ENCODE measurements at places on chromosomes 3 and 15.

DNA sequence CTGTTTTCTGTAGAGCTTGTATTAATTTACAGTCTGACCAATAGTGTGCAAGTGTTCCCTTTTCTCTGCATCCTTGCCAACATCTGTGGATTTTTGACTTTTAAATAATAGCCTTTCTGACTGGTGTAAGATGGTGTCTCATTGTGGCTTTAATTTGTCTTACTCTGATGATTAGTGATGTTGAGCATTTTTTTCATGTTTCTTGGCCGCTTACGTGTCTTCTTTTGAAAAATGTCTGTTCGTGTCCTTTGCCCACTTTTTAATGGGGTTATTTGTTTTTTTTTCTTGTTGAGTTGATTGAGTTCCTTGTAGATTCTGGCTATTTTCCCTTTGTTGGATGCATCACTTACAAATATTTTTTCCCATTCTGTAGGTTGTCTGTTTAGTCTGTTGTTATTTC lies 7.6 kb upstream of the ACOX2 start:
- no peak for DNase-seq

- DNase-seq: no peak
Measured at GRCh38 chr15:40789999-40790398, 16.9 kb upstream of the ZFYVE19 start.

GRCh38 chr15:89345248-89345647 lies 10.6 kb upstream of the POLG start:
- no peak for DNase-seq

DNA sequence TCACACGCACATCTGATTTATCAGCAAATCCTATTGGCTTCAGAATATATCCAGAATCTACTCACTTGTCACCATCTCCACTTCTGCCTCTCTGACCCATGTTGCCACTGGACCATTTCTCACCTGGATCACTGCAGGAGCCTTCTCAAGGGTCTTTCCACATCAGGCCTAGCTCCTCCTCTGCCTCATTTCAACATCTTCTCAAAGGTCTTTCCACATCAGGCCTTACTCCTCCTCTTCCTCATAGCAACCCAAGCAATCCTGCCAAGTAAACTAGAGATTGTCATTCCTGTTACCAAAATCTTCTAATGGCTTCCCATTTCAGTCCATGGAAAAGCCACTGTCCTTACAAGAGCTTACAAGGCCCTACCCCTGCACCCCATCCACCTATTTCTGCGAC lies 18.0 kb upstream of the DUT start:
- DNase-seq: no peak

GRCh38 chr15:72532991-72533601 lies 59.0 kb downstream of the ARIH1 start:
- DNase-seq: no peak

DNA sequence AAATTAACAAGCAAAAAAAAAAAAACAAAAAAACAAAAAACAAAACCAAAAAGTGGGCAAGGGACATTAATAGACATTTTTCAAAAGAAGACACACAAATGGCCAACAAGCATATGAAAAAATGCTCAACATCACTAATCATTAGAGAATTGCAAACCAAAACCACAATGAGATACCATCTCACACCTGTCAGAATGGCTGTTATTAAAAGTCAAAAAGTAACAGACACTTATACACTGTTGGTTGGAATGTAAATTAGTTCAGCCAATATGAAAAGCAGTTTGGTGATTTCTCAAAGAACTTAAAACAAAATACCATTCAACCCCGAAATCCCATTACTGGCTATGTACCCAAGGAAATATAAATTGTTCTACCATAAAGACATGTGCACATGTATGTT lies 222.4 kb upstream of the CD96 start:
- DNase-seq: no peak

DNA sequence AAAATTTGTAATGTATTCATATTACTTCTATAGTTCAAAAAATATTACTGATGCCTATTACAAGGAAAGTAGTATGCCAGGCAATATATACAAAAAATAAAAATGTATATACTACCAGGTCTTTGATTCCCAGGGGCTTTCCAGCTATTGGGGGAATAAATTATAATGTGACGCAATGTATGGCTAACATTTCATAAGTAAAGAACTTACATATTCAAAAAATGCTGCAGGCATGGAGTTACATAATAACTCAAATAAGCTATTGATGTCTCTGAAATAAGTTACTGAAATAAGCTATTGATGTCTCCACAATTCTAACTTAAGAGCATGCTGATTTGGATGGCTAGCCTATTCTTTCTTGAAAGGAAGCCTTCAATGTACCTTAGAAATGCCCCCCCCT lies 30.2 kb downstream of the MCCC1 start:
- no peak for DNase-seq

DNA sequence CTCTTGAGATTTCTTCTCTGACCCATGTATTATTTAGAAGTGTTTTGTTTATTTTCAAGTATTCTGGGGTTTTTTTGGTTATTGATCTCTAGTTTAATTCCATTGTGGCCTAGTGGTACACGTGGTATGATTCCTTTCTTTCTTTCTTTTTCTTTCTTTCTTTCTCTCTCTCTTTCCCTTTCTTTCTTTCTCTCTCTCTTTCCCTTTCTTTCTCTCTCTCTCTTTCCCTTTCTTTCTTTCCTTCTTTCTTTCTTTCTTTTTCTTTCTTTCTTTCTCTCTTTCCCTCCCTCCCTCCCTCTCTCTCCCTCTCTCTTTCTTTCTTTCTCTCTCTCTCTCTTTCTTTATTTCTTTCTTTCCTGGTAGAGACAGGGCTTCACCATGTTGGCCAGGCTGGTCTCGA lies 85.7 kb upstream of the UBE2E1 start:
- DNase-seq: no peak

GRCh38 chr15:25838191-25838870 lies 24.8 kb downstream of the ATP10A start:
- no peak for DNase-seq

GRCh38 chr3:127177226-127177625 lies 15.7 kb upstream of the PRR23E start:
- no peak for DNase-seq

GRCh38 chr3:46354984-46355383 lies 1.1 kb downstream of the CCR2 start:
- DNase-seq: no peak

DNA sequence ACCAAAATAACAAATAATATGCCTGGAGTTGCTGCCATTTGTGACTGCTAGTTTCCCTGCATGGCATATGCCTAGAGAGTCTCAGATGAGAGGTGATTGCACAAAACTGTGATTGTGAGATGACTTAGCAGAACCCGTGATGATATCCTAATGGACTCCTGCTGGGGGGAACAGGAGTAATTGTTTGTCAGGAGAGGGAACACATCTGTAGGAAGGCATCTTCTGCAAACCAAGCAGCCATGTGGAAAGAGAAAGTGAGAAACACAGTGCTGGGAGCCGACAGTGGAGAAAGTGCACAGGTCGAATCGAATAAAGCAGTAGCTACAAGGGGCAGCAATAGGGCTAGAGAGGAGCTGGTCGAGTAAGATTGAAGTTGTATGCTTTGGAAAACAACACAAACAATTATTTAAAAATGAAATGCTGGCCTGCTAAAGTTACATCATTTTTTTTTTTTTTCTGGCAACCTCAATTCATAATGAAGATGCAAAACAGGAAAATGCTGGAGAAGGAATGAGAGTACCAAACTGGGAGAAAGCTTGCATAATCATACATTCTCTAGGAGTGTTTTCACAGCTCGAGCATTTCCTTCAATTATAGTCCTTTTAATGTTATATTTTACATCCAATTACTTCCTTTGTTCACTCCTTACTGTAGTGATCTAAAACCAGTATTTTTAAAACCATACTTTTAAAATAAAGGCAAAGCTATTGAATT lies 494.2 kb upstream of the AGTR1 start:
- DNase-seq: no peak

- no peak for DNase-seq
Measured at GRCh38 chr3:175741951-175742350, 882.8 kb downstream of the NAALADL2 start.

- no peak for DNase-seq
Measured at GRCh38 chr15:76011627-76012551, at the start of gene NRG4. NRG4 (minus strand) TSS chr15:76012424; CDS start chr15:76011230, 1,194 bp downstream.

DNA sequence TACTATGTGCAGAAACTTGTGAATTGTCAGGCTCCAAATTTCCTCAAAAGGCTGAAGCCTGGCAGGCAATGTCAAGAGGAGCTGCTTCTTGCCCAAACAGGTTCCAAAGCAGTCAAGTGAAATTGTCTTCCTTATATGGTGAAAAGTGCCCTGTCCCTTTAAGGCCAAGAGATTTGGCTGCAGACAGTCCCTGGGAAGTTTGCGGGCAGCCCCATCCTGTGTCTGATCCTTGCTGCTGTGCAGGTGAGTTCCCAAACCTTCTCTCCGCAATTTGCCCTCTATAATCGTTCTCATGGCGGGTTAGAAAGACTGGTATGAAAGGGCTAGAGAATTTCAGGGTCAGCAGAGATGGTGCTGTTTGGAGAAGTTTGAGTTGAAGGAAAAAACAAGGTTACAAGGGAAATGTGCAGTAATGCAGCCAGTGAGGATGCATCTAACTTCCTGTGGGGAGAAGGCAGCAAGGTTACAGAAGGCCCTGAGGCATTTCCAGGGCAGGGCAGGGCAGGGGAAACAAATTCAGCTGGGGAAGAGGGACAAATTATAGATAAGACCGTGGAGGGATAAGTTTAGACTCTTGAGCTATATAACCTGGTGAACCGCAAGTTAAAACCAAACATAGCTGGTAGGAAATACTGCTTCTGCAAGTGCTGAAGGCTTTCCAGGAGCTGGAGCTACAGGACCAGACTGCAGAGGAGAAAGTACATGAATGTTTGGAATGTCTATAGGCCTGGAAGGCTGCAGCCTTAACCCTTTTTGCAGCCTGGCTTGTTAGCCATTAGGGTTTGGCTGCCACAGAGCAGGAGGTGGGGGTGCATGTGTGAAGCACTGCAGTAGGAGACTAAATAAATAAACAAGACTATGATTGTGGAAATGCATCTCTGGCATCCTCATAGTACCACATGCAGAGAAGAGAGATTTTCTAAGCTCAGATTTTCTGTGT lies 256.2 kb upstream of the IL12A start:
- no peak for DNase-seq

GRCh38 chr3:13518516-13518953 lies 30.4 kb upstream of the FBLN2 start:
- DNase-seq: no peak

DNA sequence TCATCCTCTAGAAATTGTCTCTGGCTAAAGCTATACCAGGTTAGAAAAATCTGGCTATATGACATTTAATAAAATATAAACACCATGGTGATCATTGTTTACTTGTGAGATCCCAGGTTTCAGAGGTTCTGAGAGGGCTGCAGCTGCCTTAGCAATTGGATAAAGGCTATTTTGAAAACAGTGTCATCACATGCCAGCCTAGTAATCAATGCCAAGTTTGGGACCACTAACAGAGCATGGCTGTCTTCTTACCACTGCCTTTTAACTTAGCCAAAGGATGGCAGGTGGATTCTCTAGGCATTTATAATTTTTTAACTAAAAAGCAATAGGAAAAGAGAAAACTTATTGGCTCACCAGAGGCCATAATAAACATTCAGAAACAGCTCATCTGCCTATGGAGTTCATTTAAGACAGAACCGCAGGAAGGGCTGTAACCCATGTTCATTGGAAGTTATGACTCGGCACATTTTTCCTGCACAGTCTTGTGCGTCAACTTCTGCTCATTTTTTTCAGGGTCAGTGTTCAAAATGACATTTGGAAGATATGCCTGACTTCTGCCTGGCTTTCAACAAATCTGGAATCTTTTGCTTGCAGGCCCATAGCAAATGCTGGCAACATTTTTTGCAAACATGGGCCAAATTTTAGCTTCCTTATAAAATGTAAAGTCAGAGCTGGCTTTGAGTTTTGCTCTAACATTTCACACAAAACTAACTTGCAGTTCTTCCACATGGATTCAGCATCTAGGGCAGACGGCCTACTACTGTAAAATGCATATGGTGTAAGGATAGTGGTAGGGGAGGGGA lies 476.0 kb upstream of the TBL1XR1 start:
- DNase-seq: no peak

- DNase-seq: no peak
Measured at GRCh38 chr3:117995842-117996437, 1038.7 kb downstream of the IGSF11 start.

GRCh38 chr3:56621681-56622080 lies 61.4 kb downstream of the TASOR start:
- no peak for DNase-seq

- no peak for DNase-seq
Measured at GRCh38 chr3:74372743-74373142, 241.7 kb downstream of the CNTN3 start.

DNA sequence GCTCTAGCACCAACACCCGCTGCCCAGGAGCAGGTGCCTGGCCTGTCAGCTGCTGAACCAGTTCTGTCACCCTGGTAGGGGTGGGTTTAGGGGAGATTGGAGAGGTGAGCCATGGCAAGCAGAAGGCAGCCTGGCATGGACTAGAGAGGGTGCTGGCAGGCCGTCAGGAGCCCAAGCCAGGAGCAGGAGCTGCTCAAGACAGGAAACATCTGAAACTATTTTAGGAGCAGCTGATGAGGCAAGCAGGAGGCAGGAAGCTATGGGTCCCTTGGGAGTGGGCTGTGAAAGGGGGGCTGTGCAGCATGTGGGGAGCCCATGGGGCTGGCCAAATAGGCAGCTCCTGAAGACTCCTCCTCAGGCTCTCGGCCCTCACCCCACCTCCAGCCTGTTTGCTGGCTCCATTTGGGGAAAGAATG lies 2.3 kb downstream of the INKA1 start:
- DNase-seq: no peak

- DNase-seq: no peak
Measured at GRCh38 chr3:14877469-14877868, 58.7 kb downstream of the FGD5 start.

DNA sequence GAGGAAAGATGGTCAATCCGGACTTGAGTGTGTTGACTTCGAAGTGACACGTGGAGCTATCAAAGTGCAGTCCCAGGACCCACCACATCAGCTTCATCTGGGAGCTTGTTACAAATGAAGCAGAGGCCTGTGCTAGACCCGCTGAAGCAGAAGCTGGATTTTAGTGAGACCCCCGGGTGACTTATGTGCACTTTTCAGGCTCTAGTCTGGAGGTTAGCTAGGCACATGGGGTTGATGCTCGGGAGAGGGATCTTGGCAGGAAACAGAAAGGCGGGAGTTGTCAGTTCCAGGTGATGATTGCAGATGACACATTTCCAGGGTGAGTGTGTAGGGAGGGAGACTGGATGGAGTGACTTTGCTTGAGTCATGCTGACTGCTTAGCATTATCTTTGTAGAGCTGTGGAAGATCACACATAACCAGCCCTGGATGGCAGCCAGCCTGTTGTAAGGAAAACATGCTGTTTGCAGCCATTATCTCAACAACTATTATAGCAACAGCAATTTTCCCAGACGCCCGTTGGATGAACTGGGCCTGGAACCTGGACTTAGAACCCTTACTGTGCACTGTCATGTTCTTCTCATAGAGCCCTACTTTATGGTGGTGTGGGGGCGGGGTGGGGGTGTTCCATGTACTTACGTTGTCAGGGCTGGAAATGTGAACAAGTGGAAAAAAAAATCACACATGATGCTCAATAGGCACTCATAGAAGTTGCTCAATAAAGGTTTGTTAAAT lies 122.4 kb downstream of the THSD4 start:
- no peak for DNase-seq
